ENCODE measurements at places on chromosomes 12 and 14.
A peak's percentile ranks its signal among the peaks of the same experiment; 100 is the strongest.

DNA sequence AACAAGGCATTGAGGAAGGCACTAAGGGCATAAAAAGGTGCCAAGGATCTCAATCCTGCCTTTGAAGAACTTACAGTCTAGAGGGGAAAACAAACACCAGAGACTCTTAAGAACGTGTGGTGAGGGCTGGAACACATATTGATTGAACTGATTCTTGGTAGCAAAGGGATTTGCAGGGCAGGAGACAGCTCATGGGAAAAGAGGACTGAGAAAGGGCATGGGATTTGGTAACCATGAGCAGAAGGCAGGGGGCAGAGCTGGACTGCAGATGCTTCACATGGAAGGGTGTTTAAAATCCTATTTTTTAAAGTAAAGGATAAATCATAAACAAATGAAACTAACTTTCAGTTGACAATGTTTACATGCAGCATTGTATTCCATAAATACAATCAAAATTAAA lies 203.1 kb downstream of the ITPR2 start:
- DNase-seq = no peak

GRCh38 chr12:98741556-98742265 lies 96.6 kb downstream of the APAF1 start:
- DNase-seq = peak; percentile 57

GRCh38 chr12:75921622-75922289 lies 109.8 kb downstream of the PHLDA1 start:
- no peak for DNase-seq

- DNase-seq = peak; percentile 7
Observed at GRCh38 chr14:78399316-78399889, 229.2 kb downstream of the NRXN3 start.

DNA sequence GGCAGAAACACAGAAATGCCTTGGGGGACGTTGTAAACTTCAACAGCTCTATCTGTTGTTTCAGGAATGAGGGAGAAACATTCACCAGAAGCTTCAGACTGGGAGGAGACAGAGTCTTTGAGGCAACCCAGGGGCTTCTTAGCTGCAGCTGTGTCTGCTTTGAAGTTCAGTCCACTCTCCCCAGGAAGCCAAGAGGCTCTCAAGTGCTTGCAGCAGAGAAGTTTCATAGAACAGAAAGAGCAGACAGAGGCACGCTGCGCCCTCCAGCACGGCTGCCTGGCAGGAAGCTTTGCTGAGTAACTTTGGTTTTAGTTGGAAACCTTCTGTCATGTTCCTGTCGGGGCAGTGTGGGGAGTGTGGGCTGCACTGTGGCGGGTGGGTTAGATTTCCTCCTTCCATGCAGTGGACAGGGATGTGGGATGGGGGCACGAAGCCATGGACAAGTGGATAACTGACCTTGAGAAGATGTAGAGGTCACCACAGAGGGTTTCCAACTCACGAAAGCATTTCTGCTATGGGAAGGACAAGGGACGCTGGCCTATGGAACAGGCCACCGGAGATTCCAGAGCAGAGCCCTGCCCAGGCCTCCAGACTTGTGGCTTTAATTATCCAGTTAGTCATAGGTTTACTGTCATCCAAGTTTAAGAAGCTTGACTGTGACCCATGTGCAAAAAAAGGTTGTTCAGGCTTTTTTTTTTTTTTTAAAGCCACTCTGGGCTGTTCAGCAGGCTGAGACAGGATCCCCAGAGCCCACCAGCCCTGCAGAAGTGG lies 107.7 kb downstream of the ARF6 start:
- peak; percentile 91 for DNase-seq

- DNase-seq = peak; percentile 25
Observed at GRCh38 chr12:132429946-132430643, 59.9 kb upstream of the FBRSL1 start.

- no peak for DNase-seq
Observed at GRCh38 chr12:124021007-124021406, 48.0 kb downstream of the ZNF664 start.
